Activated CD8-positive, alpha-beta memory T cell treated with anti-CD3 and anti-CD28 coated beads for 1 hour (primary cell): ENCODE measurements at places on chromosomes 11 and 22.

GRCh38 chr11:5171856-5172255 lies 17.3 kb upstream of the OR52A1 start:
- DNase-seq, result no peak

GRCh38 chr11:79441461-79441875 lies 638 bp upstream of the TENM4 start:
- DNase-seq, result no peak

GRCh38 chr22:29654420-29654819 lies 51.0 kb downstream of the NF2 start:
- no peak for DNase-seq

DNA sequence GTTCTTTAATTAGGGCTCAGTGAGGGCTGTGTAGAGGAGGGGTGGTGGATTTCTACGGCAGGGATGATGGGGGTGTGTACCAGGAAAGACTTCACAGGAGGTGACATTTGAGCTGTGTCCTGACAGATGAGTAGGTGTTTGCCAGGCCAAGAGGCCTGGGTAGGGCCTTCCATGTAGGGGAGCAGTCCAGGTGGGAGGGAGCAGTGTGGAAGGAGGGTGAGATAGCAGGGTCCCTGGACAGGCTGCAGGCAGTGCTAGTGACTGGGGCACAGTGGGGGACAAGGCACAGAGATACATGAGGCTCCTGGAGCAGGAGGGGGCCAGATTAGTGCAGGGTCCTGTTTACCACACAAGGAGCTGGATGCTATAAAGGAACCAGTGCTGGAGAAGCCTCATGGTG lies 147.9 kb upstream of the CADM1 start:
- DNase-seq, result no peak

- DNase-seq, result no peak
These were observed 10.4 kb upstream of the RCN1 start for GRCh38 chr11:32080361-32080980.

GRCh38 chr11:73142128-73142377 lies at the start of gene FCHSD2:
Gene FCHSD2 (minus strand): TSS chr11:73142318. CDS start chr11:73141877, 441 bp downstream.
- no peak for DNase-seq

DNA sequence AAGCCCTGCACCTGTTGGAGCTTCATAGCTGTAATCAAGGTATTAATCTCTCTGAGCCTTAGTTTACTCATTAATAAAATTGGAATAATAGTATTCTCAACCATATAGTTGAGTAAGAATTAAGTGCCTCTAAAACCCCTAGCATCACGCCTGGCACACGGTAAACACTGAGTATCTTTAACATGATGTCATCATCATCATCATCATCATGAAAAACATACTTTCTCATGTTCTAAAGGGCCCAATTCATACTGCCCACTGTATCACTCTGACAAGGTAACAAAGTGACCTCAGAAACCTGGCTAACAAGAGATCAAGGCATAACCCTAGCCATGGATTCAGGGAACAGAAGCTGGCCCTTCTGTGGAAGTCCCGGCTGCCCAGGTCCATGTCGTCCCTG lies 58.4 kb downstream of the KIRREL3 start:
- no peak for DNase-seq

GRCh38 chr11:110818032-110818687 lies 105.9 kb upstream of the ARHGAP20 start:
- DNase-seq, result no peak

- DNase-seq, result no peak
These were observed 804.0 kb downstream of the TBC1D22A start for GRCh38 chr22:47566491-47566890.

DNA sequence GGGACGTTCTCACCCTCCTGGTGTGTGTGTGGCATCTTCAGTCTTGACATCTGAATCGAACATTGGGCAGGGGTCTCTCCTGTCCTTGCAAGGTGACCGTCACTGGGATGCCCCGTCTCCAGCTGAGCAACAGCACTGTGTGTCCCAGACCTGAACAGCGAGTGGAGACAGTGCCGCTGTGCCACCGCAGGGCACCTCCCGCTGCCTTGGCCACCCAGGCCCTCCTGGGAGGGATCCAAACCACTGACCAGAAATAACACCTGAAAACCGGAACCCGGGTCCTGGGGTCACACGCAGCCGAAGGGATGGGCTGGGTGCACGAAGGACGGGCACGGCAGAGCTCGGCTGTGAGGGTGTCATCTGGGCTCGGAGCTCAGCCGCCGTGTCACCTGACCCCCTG lies 102.2 kb downstream of the BRD1 start:
- DNase-seq, result no peak

GRCh38 chr11:81377418-81377817 lies 1356.2 kb downstream of the FAM181B start:
- DNase-seq, result no peak

DNA sequence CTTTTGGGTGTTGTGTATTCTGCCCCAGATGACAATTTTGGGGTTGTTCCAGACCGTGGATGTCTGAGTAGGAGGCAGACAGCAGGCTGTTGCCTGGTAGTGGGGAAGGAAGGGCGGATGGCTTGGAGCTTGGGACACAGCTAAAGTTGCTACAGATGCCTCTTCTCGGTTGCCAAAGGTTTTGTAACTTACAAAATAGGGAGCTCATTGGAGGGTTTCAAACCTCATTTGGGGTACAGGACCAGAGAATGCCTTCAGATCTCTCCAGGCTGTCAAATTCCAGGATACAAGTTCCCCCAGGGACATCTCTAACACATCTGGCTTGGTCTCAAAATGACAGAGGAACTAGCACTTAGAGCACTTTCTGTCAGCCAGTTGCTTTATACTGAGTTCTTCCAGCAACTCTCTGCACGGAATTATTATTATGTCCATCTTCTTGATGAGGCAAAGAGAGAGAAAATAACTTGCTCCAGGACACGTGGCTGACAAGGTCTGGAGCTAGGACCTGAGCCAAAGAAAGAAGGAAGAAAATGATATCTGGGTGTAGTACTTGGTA lies 56.0 kb downstream of the SLC1A2 start:
- DNase-seq, result no peak

- no peak for DNase-seq
These were observed 43.5 kb upstream of the TP53I11 start for GRCh38 chr11:44993971-44994704.

DNA sequence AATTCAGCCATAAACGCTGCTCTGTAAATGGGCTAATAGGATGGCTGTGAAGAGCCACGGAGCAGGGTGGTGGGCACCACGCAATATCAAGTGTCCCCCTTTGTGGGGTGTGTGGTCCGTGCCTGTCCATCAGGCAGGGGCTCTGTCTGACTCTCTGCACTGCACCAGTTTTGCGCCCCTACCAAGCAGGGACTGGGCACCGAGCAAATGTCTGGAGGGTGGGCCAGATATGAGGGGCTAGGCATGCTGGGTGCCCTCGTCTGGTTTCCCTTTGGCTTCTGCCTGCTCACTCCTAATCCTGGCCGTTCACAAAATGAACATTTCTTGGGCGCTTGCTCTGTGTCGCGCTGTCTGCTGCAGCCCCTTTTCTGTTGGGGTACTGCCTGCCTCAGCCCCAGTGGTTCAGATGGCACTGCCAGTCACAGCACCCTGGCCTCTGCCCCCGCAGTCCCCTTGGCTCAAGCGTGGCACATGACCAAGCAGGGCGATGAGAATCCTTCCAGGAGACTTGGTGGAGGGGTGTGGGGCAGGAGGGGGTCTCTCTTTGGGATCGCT lies 37.1 kb upstream of the CELSR1 start:
- DNase-seq, result no peak

DNA sequence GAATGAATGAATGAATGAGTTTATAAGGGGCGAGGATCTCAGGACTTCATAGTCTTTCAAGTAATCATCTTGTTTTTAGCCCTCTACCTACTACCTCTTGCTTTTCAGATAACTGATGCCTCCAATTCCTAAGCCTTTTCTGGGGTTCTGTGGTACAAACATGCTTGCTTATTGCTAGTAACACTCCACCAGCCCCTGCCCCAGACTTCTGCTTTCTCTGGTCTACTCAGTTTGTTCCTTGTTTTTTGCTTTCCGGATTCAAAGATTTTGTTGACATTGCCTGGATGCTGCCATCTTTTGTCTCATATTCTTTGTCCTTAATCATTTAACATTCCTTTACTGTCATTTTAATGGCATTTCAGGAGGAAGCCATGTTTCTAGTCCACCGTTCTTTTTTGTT lies 8.9 kb upstream of the TMEM9B start:
- no peak for DNase-seq

DNA sequence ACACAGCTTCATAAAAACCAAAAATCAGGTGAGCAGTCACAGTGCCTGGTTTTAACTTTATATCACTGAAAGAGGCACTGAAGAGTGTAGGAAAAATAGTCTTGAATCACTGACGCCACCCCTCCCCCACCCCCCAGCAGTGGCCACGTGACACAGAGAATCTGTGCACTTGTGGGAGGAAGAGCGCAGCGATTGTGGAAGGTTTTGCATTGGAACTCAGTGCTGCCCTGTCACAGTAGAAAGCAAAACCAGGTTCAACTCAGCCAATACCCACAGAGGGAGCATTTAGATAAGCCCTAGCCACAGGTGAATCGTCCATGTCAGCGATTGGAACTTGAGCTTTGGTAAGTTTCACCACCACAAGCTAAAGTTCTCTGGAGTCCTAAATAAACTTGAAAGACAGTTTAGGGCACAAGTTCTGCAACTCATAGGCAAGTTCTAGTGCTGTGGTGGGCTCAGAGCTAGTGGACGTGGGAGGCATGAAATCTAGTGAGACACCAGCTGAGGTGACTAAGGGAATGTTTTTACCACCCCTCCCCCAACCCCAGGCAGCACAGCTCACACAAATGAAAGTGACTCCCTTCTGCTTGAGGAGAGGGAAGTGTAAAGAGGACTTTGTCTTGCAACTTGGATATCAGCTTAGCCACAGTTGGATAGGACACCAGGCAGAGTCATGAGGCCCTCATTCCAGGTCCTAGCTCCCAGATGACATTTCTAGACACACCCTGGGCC lies 13.3 kb downstream of the OR52B2 start:
- DNase-seq, result no peak
